ENCODE measurements at places on chromosomes 7 and 10.
A peak's percentile ranks its signal among the peaks of the same experiment; 100 is the strongest.

GRCh38 chr7:81690251-81690650 is 79.6 kb downstream of the HGF start:
- no peak for DNase-seq

DNA sequence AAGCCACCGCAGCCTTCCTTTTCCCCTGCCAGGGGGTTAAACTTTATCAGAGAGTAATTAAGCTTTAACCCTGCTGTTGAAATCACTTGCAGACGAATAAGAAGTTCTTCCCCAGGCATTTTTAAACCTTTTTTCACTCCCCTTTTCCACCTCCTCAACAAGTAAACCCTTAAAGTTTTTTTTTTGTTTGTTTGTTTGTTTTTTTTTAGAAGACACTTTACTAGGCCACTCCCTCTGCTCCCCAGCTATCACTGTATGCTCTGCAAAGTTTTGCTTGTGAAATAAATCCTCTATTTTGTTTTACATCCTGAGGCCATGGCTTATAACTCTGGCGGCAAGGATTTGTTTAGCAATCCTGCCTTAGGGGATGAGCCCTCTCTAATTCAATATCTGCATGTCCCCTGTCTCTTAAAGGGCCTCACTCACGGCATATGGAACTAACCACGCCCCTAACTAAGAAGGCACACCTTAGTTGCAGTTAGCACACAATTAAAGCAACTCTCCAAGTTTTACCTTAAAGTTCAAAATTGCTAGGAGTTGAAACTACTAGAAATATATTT is 1354.7 kb upstream of the LRRTM3 start:
- DNase-seq = no peak

DNA sequence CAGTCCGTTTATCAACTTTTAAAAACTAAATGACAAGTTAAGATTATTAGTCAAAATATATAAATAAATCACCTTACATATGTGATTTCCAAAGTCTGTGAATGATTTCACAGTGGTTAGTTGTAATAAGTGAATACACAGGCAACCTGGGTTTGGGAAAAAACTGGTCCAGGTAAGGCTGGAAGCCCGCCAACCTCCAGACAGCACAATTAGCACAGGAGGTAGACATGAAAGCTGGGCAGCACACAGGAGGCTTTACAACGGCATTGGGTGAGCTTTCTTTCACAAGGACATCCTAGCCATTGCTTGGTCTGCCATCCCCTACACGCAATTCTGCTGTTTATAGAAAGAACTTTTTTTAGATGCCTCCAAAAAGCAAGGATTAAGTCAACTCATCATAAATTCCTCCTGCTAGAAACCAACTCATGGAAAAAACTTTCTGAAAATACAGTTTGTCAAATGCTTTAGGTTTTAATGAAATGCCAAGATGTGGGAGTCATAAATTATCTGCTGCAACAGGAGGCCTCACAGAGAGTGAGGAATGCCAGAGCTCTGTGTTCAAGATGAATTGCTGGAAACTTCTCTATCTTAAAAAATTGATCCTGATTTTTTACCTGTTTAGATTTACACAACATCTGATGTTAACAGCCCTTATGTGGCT is 346.8 kb upstream of the NFE2L3 start:
- no peak for DNase-seq

DNA sequence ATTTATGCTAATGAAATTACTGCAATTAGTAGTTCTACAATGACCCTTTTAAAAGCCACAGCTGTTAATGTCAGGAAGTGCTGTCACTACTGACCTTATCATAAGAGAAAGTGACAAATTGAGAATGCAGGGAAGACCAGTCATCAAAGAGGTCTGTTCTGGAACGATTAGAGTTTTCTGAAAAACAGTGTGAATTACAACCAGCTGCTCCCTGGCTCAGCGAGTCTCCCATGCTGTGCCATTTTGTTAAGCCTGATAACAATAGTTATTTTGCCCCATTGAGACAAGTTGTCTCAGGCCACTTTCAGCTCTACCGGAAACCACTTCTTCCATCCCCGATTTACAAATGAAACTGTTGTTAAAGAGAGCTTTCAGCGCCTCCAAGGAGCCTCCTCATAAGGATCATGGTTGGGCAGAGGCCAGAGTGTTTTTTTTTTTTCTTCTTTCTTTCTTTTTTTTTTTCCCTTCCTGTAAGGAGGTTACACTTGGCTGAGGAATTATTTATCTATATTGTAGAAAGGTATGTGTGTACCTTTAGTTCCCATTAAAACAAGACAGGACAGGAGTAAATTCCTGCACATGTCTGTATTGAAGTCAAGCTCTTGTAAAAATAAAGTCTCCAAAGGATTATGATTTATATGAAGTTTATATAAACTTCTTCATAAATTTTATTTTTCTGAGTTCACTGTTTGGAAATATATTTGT is 173.6 kb downstream of the CDCA7L start:
- no peak for DNase-seq

DNA sequence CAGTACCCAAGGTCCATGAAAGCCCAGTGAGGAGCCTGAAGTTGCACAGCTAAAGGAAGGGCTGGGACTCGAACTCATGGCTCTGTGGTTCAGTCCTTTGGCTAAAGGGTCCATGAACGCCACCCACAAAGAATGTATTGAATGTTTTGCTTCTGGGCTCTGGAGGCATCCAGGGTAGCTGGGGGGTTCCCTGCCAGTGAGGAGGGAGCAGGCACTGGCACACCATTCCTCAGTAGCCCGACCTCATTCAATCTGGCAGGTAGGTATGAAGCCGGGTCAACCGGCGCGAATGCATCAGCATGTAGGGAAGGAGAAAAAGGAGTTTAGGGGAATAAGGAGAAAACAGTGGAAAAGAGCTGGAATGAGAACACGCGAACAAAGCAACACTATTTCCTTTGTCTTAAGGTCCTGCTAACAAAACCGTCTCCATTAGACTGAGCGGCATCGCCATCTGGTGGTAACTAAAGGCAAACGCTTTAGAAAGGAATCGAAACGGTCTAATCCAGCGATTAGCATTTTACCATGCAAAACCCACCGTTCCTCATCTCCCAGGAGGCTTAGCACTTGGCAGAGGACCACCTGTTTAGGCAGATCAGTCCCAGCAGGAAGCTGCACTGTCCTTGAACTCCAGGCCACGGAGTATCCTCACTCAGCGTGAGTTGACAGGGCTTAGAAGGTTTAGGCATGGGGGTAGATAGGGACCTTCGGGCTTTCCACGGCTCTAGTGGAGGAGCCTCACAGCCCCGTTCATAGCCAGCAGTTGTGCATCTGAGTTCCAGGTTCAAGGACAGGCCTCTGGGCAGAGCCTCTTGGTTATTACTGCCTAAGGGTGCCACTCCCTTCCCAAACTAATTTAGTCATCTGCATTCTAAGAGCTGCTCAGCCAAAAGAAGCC is 122.8 kb downstream of the UBE2H start:
- peak; percentile 30 for DNase-seq
